AG04449 (cell line): ENCODE measurements at places on chromosomes 12 and 14.

DNA sequence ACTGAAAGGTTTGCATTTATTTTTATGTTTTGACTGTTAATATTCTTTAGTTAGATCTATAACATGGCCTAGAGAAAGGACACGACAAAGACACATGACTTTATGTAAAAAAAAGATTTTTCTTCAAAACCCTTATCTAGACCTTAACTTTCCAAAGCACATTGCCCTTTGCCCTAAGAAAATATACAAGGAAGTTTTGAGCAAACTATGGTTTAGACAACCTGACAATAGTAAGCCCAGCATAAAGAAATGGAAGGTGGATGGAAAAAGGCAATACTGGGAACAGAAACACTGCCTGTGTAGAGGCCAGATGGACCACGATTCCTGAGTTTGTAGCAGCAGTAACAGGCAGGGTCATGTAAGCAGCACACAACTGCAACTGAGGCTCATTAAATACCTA, 724.0 kb downstream of the GALC start:
- no peak for DNase-seq

DNA sequence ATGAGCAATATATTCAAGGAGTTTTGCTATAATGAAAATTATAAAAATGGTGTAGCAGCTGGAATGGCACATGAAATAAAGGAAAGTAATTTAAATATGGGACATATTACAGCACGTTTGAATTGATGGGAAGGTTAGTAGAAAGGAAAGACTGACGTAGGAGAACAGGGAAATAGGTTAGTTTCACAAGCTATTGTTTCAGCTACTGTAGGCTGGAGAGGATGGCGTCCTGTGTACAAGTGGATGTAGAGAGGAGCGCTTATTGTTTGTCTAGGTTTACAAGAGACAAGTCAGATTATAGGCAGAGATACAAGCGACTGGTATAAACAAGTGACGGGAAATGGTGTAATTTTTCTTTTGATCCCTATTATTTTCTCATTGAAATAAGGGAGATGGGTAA, 431.2 kb upstream of the PDE3A start:
- no peak for DNase-seq

DNA sequence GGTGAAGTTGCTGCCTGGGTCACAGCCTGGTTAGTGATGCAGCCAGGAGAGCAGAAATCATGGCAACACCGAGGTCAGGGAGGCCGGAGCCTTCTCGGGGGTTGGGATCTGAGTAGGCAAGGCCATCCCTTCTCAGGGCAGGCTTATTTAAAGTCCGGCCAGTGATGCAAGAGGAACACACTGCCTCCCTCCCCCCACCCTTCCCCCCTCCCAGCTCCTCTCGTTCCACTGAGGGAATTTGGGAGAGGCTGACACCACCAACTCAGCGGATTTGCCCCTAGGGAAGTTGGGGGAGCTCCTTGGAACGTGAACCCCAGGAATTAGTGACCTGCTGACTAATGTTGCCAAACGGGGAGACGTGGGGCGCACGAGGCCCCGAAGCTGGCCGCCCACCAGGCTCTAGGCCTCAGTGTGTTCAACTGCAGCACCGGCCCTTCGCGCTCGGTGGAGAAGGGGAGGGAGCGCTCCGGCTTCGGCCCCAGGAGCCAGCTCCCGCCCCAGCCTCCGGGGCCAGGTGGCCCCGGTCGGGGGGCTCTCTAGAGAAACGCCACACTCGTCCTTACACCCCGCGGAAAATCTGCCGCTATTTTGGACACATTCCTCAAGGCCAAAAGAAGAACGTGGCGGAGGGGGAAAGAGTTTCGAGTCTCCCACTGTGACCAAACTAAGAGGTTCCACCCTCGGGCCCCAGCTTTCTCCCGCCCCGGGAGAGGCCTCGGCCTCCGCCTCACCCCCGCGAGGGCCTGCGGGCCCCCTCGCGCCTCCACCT, 1.6 kb downstream of the CTDSP2 start:
- DNase-seq, result no peak

GRCh38 chr14:43005807-43006206, 1399.1 kb downstream of the LRFN5 start:
- DNase-seq, result no peak

DNA sequence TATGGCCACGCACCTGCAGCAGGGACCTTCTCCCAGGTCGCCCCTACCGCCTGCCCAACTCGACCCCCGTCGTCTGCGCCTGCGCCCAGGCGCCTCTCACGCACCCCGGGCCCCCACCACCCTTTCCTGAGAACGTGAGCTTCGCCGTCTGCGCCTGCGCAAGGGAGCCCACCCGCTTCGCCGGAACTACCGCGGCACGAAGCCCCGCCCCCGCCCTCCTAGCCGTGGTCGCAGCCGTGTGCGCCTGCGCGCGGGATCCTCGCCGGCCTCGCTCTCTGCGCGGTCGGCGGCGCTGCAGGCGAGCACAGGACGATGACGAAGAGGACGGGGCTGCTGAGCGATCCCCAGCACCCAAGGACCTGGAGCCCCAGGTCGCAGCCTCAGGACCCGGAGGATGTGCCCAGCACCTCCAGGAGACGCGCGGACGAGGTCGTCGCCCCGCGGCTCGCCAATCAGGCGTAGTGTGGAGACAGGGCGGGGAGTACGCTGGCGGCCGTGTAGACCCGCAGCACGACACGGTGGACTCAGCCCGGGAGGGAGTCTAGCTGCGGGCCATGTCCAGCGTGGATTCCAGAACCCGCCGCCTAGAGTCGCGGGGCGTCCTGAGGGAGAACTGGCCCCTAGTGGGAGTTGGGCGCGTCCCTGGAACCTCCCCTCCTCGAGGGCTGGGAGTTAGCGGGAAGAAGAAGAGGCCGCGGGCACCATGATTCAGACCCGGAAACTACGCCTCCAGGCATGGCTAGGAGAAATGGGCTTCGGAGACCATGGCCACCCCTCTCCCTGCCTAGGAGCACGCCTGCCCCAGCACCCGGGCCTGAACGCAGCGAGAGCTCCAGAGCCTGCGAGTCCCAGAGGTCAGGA, 1120.8 kb upstream of the TMEM132C start:
- no peak for DNase-seq

DNA sequence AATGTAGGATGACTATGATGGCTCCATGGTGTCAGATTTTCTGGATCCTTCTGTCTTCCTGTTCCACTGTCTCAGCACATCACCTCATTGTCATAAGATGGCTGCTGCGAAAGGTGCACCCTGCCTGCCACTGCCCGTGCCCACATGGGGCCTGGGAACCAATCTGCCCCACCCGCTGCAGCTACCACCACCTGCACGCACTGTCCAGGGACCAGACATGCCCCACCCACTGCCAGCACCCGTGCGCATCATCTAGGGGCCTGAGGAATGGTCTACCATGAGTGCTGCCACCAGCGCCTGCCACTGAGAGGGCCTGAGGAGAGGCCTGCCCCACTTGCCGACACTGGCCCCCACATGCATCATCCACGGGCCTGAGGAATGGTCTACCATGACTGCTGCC, 23.8 kb downstream of the CYP46A1 start:
- DNase-seq, result no peak

GRCh38 chr12:71447691-71448132, 8.1 kb downstream of the LGR5 start:
- no peak for DNase-seq

GRCh38 chr12:53381731-53382630, 2.0 kb downstream of the SP1 start:
- no peak for DNase-seq

- DNase-seq, result no peak
These were observed 55.1 kb downstream of the RPH3A start for GRCh38 chr12:112846619-112847018.

- DNase-seq, result peak; percentile 29
These were observed 825.9 kb downstream of the SLC16A7 start for GRCh38 chr12:60421741-60422140.

GRCh38 chr14:57486767-57487379, 6.8 kb downstream of the CCDC198 start:
- no peak for DNase-seq

DNA sequence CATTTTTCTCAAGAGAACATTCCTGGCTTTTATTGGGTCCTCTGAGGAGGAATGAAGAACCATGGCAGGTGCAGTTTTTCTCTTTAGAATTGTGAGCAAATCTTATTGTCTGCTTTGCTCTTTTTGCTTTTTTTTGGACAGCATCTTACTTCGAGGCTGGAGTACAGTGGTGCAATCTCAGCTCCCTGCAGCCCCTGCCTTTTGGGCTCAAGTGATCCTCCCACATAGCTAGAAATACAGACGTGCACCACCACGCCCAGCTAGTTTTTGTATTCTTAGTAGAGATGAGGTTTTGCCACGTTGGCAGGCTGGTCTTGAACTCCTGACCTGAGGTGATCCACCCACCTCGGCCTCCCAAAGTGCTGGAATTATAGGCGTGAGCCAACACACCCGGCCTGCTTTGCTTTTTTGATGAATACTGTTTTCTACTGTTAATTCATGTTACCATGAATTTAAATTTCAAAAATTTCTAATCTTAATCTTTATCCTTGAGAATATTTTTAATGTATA, 71.5 kb downstream of the POLR3B start:
- no peak for DNase-seq

GRCh38 chr14:64232095-64232838, 61.9 kb downstream of the ESR2 start:
- peak; percentile 46 for DNase-seq

- no peak for DNase-seq
These were observed 451.9 kb upstream of the NOVA1 start for GRCh38 chr14:27049701-27050100.

- no peak for DNase-seq
These were observed 24.5 kb downstream of the PDZRN4 start for GRCh38 chr12:41212625-41213024.

DNA sequence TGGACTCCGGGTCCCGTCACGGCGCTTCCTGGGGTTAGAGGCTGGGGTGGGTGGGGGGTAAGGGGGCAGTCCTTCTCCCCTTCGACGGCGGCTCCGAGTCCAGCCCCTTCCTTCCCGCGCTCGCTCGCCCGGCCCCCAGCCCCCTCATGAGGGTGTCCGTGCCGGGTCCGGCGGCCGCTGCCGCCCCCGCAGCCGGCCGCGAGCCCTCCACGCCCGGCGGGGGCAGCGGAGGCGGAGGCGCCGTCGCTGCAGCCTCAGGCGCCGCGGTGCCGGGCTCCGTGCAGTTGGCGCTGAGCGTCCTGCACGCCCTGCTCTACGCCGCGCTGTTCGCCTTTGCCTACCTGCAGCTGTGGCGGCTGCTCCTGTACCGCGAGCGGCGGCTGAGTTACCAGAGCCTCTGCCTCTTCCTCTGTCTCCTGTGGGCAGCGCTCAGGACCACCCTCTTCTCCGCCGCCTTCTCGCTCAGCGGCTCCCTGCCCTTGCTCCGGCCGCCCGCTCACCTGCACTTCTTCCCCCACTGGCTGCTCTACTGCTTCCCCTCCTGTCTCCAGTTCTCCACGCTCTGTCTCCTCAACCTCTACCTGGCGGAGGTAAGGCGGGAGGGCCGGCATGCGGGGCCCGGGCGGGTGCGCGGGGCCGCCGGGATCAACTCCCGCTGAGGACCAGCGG, 500 bp downstream of the GPR137C start:
- no peak for DNase-seq

DNA sequence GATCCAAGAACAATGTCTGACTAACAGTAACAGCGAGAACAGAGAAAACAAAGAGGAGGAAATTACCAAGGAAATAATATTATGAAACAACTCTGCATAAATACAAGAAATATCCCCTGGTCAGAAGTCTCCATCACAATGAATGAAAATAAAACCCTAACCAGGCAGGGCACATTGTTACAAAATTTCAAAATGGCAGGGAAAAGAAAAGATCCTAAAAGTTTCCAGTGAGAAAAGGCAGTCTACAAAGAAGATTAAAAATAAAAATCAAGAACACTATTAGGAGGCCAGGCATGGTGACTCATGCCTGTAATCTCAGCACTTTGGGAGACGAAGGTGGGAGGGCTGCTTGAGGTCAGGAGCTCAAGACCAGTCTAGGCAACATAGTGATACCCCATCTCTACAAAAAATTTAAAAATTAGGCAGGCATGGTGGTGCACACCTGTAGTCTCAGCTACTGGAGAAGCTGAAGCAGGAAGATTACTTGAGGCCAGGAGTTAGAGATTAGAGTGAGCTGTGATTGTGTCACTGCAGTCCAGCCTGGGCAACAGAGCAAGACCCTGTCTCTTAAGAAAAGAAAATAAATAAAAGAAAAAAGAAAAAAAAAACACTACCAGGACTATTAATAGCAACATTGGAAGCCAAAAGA, 47.8 kb downstream of the FERMT2 start:
- DNase-seq, result no peak

DNA sequence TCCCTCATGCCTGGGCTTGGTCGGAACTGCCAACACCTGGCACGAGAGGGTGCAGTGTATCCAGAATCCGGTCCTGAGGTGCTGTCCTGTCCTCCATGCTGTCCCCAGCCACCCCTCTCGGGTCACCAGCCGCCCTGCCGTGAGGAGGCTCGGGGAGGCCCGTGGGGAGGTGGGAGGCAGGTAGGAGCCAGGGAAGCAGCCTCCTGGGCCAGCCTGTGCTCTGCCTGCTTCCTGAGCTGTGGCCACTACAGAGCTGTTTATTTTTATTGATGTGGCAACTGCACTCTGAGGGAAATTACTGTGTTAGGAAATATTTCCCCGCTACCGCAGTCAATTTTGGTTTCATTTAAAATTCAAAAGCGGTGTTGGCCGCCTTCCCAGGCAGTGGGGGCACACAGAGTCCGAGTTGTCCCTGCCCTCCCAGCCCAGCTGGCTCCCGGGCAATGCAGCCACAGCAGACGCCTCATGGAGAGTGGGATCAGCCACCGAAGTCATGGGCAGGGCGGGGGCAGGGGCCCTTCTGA, 18.3 kb downstream of the NOC4L start:
- peak; percentile 41 for DNase-seq

- DNase-seq, result no peak
These were observed 245.1 kb upstream of the ATXN7L3B start for GRCh38 chr12:74292351-74293194.

DNA sequence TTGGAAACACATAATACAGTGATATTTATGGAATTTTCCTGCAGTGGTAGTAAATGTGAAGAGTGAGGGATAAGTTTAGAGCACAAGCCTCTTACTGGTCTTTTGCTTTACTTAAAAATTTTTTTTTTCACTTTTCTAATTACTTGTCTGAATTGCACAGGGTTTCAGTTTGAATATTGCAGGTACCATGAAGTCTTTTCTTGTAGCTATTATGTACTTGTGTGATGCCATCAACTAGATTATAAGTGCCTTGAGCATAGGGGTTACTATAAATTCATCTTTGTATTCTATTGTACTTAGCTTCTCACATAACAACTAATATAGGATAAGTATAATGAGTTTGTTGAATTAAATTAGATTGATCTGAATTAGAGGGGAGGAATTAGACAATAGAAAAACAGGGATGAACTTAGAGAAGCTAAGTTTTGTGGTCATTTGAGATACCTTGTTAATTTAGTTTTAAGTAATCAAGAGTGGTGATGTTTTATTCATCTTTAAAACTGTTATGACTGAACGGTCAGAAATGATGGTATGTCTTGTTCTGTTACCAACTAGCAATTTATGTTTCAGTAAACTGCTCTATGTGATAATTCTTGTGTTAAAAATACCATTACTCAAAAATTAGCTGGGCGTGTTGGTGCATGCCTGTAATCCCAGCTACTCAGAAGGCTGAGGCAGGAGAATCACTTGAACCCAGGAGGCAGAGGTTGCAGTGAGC, 42.1 kb downstream of the CCDC91 start:
- no peak for DNase-seq

GRCh38 chr14:51652168-51653078, 713 bp downstream of the FRMD6 start:
- DNase-seq, result no peak
